ENCODE measurements at places on chromosomes 1 and 21.

DNA sequence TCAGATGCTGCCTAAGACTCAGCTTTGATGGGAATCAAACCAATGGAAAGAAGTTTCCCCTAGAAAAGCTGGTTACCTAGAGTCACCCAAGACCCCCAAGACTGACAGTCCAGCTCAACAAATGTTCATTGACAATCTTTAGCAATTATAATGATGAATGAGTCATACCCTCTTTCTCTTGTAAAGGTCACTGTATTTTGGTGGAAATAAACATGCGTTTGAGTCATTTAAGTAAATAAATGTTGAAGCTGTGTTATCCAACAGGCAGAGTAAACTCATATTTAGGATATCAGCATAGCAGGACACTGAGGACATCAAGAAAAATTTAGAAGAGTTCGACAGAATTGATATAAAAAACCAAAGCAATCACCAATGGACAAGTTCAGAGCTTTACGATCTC, 295.9 kb downstream of the RGS7 start:
- DNase-seq = no peak

DNA sequence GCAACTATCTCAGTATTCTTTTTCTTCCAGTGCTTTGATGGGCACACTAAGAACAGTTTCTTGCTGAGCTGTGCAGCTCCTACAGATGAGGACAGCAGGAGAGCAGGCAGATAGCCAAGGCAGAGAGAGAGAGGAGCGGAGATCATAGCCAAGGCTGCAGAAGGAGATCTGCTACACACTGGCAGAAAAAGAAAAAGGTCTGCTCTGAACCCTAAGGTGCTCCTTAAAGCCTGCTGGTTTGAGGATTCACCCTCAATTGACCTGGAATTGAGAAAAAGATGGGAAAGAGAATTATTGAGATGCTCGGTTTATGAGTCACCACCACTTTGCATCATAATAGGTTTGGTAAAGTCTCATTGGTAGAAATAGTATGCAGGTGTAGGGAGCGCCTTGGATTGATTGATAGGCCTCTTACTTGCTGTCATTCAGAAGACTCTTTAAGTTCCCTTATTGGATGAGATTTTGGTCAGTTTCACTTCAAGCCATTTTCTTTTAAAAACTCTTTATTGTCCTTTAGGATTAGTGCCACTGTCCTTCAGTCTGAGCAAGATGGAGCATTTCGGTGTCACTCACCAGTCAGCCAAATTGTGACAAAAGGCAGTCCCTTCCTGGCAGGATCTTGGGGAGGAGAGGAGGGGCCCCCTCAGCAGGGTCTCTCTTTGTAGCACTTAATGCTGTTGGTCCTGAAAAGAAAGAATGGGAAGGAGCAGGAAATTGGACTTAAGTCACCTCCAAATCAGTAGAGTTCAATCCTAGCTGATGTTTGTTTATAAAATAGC, 685.0 kb downstream of the ADGRL2 start:
- peak; percentile 74 for DNase-seq

- peak; percentile 12 for DNase-seq
Observed at GRCh38 chr1:235326719-235327558, 1.0 kb downstream of the ARID4B start.

GRCh38 chr21:31713973-31714740, 17.8 kb downstream of the SCAF4 start:
- DNase-seq = no peak

DNA sequence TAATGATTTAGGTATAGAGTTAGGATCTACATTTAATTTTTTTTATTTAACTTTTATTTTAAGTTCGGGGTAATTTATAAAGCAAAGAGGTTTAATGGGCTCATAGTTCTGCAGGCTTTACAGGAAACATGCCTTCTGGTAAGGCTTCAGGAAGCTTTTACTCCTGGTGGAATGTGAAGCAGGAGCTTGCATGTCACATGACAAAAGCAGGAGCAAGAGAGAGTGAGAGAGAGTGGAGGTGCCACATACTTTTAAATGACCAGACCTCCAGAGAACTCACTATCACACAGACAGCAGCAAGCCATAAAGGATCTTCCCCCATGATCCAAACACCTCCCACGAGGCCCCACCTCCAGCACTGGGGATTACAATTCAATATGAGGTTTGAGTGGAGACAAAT, 17.6 kb upstream of the GBP2 start:
- DNase-seq = no peak

DNA sequence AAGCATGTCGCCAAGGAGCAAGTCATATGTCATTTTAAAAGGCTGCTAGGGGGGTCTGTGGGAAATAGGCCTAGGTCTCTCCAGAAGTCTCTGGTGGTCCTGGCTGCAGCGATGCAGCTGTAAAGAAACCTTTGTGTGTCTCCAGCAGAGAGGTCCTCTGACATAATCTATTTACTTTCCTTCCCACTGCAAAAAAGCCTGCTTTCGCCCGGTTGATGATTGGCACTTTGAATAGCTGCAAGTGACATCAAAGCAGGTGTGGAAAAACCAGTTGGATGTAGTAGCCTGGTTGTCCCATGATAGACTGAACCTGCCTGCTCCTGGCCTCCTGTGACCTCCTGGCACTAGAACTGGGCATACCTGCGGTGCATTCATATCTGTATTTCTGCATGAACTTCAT, 13.8 kb downstream of the RASSF5 start:
- no peak for DNase-seq

Measured in ovary (tissue), 10 donors.